ENCODE measurements at places on chromosomes 3 and 15. TPM values are rescaled to one million over a fixed set of nuclear protein-coding genes. Genes with fewer than 3 reads are reported as not detected.

GOLGA8O gene
- 0.23 TPM for polyA plus RNA-seq

SNTN gene
- polyA plus RNA-seq = not detected

DNA sequence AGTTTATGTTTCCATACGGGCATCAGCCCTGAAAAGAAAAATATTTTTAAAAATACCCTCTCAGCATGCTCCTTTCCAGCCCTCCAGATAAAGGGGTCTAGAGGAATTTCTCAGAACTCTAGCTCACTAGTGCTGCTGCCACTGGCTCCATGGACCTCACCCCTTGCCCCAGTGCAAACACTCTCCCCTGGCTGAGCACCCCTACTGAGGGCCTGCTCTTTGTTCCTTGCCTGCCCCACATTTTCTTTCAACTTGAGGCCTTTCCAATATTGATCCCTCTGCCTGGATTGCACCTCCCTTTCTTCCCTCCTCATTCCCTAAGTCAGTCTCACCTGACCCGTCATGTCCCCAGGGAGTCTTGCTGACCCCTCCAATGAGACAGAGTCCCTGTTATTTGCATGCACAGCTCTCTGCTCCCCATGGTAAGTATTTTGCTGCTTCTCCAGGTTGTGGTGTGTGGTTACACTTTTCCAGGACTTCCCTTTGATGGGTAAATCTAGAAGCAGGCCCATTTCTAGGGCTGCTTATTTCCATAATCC is 196.5 kb downstream of the EPHB1 start:
- no peak for DNase-seq

RASSF1 gene
- 22.7 TPM for polyA plus RNA-seq

GOLGA8S gene
- polyA plus RNA-seq = 0.81 TPM

GRCh38 chr3:147630921-147631415 is 221.8 kb downstream of the ZIC1 start:
- DNase-seq = no peak

DNA sequence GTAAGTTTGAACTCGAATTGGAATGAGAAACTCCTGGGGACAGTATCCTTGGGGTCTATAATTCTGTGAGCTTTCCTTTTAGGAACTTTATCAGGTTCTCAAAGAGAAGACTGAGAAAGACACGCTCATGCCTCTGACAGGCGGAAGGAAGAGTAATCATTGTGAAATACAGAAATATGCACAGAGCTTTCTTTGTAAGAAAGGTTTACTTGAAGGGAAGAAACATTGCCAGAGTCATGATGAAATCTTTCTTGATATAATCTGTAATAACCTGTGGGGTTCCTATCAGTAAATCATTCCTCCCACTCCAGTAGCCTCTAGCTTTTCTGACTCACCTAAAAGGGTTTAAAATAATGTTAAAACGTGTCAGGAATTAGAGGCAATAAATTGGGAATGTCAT is 83.6 kb upstream of the CCDC39 start:
- no peak for DNase-seq

MFAP1 gene
- polyA plus RNA-seq = 59.6 TPM

ITGB5 gene
- 114 TPM for polyA plus RNA-seq

- DNase-seq = no peak
Observed at GRCh38 chr3:130621824-130622223, 104.8 kb downstream of the COL6A6 start.

DNA sequence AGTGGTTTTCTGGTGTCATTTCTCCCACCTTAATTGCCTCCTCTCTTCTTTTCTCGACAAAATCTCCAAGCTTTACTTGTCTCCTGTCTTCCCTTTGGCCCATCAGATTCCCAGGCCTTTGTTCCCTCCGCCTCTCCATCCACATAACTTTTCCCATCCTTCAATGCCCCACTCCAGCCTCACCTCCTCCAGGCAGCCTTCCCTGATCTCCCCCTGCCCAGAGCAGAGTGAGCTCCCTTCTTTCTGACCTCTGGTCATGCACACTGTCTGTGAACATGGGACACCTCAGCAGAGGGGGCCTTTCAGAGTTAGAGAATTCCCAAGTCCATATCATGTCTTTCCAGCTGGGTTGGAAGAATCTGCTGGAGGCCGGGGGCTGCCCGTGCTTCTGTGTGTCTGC is 14.6 kb upstream of the SSUH2 start:
- no peak for DNase-seq

GRCh38 chr3:107861422-107861821 is 229.4 kb downstream of the CD47 start:
- no peak for DNase-seq

GOLGA8T gene
- not detected for polyA plus RNA-seq

CLK3 gene
- polyA plus RNA-seq = 83.2 TPM

DNA sequence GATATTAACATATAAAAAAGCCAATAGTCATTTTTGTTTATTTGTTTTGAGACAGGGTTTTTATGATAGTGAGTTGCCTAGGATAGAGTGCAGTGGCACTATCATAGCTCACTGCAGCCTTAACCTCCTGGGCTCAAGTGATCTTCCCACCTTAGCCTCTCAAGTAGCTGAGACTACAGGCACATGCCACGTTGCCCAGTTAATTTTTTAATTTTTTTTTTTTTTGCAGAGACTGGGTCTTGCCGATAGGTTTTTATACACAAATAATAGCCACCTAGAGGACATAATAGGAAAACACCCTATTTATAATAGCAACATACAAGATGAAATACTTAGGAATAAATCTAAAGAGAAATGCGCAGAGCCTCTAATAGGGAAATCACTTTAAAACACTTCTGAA is 13.3 kb downstream of the EIF3J start:
- no peak for DNase-seq

ONECUT1 gene
- 0.35 TPM for polyA plus RNA-seq

CASR gene
- 26.9 TPM for polyA plus RNA-seq
